ENCODE measurements at places on chromosomes 5 and 9. TPM values are rescaled to one million over a fixed set of nuclear protein-coding genes. Genes with fewer than 3 reads are reported as not detected.

The SET gene
- total RNA-seq: 364 TPM

DNA sequence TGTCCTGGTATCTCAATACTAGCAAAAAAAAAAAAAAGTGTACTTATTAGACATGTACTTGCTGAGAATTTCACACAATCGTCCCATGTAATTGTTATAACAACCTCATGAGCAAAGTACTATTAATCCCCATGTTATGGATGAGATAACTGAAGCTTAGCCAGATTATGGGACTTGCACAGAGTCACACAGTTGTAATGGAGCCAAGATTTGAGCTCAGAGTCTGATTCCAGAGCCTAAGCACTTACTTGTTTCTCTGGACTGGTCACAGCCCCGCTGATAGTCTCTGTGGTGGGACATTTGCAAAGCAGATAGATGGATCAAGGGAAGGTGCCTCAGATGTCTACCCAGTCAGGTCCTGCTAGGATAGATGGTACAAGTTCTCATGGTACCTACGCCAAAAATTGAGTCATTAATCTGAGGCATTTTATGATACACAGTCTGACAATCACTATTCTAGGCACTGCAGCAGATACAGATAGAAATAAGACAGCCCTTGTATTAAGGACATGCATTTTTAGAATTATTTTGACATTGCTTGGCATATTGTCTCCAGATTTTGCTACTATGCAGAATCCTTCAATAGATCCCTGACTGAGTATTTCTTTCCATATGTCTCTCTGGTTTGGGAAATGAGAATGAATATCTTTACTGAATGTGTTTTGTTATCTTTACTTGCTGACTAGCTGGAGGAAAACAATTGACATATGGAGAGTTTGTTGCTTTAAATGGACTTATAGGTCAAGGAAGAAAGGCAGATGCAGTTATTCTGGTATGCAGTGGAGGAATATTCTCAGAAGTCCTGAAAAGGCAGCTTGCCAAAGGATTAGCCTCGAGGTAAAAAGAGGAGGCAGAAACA is 149.5 kb downstream of the ADAMTSL1 start:
- DNase-seq: no peak

DNA sequence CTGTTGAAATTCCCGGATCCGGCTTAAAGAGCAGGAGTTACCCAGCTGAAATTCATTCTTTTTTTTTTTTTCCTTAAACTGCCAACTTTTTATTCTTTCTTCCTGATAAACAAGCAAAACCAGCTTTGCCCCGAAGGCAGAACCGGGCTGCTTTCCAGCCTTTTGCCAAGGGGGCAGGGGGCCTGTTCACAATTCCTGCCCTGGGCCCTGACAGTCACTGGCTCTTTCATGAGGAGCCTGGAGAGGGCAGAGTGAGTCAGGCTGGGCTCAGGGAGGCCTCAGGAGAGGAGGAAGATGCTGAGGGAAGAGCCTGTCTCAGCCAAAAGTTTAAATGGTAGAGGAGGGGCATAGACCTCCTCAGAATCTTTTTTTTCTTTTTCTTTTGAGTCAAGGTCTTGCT is 4.8 kb downstream of the GLIPR2 start:
- peak; percentile 48 for DNase-seq

- DNase-seq: no peak
Observed at GRCh38 chr5:135249658-135250057, 149.4 kb downstream of the MACROH2A1 start.

- DNase-seq: no peak
Observed at GRCh38 chr9:7229571-7229970, 471.8 kb downstream of the KDM4C start.

DNA sequence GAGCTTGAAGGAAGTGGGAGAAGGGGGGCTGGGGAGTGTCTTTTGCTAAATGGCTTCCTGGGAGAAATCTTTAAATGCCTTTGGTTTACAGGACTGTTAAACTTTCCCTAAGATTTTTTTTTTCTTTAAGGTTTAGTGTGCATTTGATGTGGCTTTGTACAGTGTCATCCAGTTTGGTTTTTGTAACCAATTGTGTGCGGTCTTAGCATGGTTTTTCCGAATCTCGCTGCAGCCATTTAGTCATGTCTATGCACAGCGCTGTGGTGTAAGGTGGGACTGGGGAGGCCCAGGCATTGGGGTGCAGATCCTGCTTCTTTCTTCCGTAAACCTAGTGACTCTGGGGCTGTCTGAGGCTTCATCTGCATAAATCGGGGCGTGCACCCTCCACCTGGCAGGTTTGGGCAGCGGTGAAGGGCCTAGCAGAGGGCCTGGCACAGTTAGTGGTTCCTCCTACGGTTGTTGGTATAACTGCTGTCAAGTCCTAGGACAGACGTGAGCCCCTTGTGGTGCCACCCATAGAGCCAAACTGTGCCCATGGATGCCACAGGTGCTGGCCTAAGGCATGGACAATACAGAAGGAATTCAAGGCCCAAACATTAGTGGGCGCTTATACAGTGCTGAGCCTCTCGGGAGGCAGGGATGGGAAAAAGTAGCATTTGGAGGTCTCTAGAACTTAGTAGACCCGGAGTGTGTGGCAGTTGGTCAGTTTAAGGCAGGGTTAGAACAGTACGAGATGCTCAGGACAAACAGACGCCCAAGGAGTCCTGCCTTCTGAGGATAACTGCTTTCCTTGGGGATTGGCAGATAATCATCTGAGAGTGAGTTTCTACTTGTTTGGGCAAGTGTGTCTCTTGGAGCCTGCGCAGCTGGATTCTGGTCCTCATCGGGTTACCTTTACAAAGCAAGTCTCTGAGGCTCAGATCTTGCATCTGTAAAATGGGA is 1.5 kb downstream of the PRRC2B start:
- DNase-seq: no peak

- DNase-seq: no peak
Observed at GRCh38 chr5:157659868-157660660, 7.8 kb upstream of the SOX30 start.

GRCh38 chr9:109423877-109424276 is 74.2 kb downstream of the PTPN3 start:
- no peak for DNase-seq

GRCh38 chr9:120608421-120608820 is 28.5 kb upstream of the CDK5RAP2 start:
- DNase-seq: no peak

Data from lung (tissue), 17 donors.